NCI-H748 treated with DMSO at 0.1 percent for 48 hours (cell line): ENCODE measurements at places on chromosomes 6 and 20.

GRCh38 chr6:112331306-112331705 is 15.8 kb upstream of the RFPL4B start:
- no peak for DNase-seq

DNA sequence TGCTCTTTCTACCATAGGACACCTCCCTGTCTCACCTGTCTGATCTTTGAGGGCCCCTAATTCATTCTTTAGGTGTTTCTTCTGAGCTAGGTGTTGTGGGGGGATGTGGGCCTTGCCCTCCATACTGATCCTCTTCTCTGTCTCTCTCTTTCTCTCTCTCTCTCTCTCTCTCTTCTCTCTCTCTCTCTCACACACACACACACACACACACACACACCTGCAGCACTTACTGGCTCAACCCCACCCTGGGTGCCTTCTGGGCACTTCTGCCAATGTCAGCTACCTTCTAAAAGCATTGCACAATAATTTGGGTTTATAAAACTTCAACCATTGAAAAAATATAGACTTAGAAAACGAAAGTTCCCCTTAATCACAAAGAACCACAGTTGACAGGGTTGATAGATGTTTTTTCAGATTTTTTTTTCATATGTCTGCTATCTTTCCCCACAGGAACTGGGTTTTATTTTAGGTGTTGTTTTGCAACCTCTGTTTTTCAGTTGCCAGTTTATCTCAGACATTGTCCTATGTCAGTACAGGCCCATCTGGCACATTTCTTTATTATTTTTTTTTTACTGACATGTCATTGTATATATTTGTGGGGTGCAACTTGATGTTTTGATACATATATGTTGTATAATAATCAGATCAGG is 28.1 kb downstream of the PKIG start:
- DNase-seq, result no peak

- DNase-seq, result no peak
Observed at GRCh38 chr6:86526238-86526637, 411.1 kb upstream of the HTR1E start.

DNA sequence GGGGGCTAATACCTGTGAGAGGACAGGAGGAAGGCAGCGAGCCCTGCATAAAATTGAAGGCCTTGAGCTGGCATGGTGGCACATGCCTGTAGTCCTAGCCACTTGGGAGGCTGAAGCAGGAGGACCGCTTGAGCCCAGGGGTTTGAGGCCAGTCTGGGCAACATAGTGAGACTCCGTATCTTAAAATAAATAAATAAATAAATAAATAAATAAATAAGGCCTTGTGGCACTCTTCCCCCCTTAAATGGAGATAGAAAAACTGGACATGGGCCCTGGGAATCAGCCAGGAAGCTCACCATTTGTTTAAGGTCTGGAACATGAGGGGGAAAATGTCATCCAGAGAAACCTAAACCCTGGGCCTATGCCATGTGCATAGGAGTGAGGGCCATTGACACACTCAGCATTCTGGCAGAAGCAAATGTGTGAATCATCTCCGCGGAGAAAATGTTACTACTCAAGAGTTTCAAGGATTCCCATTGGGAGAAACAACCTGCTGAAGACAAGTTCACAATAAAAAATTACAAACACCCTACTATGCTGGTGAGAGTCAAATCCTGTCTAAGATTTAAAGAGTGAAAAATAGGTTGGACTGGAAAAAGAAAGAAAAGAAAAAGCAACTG is 51.9 kb upstream of the UBR2 start:
- no peak for DNase-seq

- DNase-seq, result no peak
Observed at GRCh38 chr20:33812908-33813462, 1.8 kb downstream of the CHMP4B start.

GRCh38 chr20:24684421-24684871 is 215.0 kb downstream of the SYNDIG1 start:
- DNase-seq, result no peak

DNA sequence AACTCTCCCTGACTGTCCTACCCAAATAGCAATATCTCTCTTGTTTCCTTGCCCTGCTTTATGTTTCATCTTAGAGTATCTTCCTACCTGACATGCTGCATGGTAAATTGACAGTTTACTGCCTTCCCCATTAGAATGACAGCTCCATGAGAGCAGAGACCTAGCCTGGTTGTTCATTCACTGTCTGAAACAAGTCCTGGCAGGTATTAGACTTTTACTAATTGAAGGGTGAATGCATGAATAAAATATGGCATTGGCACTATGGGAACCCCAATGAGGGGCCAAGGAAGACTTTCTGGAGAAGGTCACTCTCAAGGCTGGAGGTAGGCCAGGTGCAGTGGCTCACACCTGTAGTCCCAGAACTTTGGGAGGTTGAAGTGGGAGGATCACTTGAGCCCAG is 3.8 kb upstream of the CITED2 start:
- no peak for DNase-seq

DNA sequence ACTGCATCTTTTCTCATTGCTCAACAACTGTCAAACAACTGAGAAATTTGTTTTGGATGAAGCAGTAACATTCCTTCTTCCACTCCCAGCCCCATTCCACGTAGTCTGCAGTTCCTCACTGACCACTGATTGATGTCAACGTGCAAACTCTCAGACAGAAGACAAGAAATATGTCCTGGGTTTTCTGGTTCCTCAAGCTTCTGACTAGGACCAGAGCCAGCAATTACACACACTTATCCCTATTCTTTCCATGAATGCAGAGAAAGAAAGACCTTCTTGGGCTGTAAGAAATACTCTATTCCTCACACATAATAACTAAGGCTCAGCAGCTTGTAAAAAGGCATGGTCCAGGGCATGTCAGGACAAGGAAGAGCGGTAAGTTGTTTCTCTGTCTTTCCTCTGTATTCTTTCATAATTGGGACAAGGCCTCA is 790.1 kb upstream of the SLC35B3 start:
- no peak for DNase-seq

DNA sequence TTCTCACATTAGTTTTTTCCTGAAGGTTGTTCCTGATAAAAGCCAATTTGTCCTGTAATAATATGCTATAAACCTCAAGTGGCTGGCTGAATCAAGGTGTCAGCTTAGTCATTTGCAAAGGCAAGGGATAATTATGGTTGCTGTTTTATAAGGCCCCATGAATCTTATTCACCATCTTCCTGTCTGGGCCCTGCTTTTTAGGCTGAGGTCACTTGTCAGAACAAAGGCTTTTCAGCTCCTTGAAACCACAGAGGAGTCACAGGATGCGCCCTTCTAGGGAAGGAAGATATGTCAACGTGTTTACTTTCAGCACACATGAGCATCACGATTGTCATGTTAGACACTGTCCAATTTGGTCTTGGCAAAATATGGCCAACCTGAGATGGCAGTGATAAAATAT is 64.8 kb upstream of the NAA20 start:
- no peak for DNase-seq

- DNase-seq, result no peak
Observed at GRCh38 chr6:30206152-30206551, 7.1 kb downstream of the TRIM26 start.

DNA sequence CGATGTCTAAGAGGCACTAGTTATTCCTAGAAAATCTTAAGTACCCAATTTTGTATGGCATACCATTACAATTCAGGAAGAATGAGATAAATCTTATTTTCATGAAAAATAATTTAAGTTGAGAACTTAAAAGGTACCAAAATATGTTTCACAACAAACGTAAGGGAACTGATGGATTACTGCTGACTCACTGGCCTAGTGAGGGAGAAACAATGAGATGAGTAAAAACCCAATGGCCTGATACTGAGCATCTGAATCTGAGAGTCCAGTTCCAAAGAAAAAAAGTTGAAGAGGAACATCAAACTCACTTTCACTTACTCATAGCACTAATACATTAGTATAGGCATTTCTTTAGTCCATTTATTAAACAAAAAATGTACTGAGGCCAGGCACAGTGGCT is 56.0 kb downstream of the MDN1 start:
- DNase-seq, result no peak

DNA sequence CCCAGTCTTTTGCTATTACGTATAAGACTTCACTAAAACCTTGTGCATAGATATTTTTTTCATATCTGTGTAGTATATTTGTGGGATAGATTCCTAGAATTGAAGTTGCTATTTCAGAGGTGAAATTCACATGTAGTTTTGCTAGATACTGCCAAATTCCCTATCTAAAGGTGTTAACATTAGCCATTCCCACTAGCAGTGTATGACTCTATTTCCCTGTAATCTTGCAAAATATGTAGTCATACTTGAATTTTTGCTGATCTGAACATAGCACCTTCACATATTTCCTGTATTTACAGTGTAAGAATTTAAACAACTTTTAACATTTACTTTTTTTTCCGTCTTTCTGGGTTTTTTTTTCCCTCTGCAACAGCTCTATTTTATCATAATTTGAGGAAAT is 24.9 kb downstream of the SENP6 start:
- DNase-seq, result no peak

DNA sequence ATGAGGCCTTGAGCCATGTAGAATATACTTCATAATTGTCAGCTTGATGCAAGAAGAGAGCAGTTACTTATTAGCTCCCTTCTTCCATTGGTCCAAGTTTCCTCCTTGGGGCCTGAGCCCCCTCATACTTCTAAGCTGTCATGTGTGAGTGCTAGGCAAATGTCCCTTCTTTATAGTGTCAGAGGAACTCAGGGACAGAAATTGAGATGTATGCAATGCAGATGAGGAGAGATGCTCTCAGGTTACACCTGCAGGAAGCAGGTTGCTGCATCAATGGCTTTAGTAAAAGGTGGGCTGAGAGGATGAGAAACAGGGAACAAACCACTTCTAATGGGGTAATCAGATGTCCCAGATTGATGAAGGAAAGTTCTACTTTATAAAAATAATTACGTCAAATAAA is 6.7 kb upstream of the PDSS2 start:
- no peak for DNase-seq

DNA sequence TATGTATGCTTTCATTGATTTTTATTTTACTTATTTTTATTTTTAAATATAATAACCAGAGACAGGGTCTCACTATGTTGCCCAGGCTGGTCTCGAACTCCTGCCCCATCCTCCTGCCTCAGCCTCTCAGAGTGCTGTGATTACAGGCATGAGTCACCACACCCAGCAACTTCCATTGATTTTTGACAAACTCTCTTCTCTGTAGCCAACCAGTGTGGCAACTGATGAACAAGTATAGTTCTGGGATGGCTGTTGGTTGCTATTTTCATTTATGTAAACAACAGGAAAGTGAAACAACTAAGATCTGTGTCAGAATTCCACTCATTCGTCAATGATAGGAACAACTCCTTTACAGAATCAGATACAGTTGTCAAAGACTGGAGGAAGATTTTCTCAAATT is 356.7 kb upstream of the JARID2 start:
- no peak for DNase-seq

DNA sequence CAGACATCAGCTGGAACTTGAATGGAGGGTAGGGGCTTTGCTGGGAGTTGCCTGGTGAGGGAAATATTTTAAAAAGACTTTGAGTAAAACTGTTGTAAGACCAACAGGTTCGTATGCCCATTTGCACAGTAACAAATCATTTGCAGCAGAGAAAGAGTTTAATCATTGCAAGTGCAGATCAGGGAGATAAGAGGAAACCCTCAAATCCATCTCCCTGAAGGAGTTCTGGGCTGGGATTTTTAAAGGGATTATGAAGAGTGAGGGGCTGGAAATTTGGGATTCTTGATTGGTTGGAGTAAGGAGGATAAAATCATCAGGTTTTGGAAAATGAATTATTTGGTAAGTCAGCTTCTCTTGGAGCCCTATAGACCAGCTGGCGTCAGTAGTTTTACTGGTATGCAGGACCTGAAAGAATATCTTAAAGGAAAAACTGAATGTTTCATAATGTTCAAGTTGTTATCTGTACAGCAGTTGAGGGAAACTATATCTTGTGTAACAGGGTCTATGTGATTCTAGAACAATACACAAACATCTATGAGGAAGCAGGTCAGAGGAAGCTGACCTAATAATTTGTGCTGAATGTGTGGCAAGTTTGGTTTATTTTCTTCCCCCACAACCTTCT is 295.5 kb downstream of the PLCB1 start:
- no peak for DNase-seq

DNA sequence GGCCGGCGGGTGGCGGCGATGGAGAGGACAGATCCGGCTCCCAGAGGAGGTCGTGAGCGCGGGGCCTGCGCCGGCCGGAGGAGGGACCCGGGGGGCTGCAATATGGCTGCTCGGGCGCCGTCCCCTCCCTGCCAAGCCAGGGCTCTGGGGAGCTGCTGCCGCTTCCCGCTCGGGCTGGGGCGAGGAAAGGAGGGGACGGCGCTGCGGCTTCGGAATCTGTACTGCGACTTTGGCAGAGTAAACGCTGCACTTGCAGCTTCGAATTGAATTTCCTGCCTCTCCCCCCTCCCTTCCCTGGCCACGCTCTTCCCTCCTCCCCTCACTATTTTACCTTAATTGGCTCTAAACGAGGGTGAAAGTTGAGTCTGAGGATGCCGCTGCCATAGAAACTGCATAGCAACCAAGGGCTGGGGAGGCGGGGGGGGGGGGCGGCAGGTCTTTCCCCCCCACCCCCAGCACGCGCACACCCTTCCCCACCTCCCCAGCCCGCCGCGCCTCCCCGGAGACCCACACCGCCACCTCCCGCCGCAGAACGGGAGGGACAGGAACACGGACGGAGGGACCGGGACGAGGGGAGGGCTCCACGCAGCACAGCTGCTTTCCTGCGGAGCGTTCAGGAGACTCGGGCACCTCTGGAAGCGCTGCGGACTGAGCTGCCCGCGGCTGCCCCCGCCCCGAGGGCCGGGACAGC is 93.9 kb downstream of the RNASET2 start:
- no peak for DNase-seq

- no peak for DNase-seq
Observed at GRCh38 chr20:47698142-47698541, 87.1 kb downstream of the SULF2 start.

DNA sequence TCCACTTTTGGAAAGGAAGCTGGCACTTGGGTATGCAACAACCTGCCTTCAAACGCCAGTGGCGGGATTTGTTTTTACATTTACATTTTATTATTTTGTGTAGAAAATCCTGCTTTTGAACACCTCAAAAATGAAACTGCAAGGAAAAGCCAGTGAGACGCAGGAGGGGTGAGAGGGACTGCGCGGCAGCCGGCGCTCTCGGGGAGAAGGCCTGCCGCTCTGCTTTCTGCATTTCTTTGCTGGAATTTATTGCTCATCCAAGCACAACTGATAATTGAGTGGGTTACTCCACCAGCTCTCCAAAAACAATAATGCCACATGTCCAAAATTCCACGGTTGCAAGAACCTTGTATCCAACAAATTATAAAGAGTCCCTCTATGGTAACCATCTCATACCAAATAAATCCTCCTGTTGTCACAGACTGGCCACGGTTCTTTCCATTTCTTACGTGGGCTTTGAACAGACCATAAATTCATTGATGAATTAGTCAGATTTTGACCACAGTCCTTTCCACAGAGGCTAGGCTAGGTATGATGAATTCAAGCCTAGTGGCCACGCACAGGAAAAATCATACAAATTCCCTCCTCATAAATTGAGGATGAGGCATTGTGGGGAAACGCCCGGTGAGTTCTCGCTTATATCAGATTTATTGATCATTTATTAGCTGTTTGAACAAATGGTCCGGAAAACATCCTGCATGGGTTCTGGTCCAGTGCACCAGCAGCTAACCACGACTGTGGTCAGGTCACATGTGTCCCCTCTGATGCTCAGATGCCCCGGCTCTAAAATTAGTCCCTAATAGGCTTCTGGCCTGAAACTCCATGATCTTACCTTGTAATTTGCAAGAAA is 31.6 kb upstream of the FOXC1 start:
- no peak for DNase-seq
